ENCODE measurements at places on chromosomes 2 and 18.

DNA sequence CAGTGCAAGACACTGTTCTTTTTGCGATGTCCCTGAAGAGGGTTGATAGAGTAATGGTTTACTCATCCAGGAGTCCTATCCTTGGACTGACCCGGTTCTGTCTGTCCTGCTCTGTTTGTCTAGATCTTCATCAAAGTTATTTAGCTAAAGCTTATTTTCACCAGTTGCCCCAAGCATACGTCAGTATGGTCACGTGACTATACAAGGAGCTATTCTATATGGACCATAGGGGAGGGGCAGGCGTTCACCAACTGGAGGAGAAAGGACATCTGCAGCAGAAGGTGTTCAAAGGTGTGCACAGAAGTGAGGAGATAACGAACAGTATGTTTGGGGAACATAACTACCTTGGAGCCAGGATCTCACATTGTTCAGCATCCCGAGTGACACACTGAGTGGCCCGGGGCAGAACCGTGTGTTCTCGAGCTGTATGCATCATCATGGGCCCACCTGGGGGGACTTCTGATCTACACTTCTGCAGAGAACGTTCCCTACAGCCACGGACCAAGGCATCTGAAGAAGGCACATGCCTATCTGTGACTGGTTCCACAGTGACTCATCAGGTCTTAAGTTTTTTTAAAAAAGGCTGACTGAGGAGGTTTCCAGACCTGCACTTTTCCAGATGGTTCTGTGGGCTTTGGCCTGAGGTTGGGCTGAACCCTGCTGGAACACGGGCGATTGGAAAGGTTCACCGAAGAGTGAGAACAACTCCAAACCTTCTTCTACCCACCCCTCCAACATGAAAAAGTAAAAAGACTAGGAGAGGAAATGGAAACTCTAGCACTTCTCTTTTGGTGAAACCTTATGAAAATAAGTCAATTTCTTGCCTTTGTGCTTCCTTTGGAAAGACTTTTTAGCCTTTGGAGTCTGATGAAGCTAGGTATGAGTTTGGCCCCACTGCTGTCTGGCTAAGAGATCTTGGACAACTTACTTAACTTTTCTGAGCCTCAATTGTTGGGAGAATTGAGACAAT is 68.6 kb upstream of the YWHAQ start:
- no peak for DNase-seq

GRCh38 chr2:101109451-101110118 is 41.6 kb downstream of the TBC1D8 start:
- no peak for DNase-seq

GRCh38 chr2:120803764-120804335 is 68.2 kb downstream of the GLI2 start:
- peak; percentile 4 for DNase-seq

DNA sequence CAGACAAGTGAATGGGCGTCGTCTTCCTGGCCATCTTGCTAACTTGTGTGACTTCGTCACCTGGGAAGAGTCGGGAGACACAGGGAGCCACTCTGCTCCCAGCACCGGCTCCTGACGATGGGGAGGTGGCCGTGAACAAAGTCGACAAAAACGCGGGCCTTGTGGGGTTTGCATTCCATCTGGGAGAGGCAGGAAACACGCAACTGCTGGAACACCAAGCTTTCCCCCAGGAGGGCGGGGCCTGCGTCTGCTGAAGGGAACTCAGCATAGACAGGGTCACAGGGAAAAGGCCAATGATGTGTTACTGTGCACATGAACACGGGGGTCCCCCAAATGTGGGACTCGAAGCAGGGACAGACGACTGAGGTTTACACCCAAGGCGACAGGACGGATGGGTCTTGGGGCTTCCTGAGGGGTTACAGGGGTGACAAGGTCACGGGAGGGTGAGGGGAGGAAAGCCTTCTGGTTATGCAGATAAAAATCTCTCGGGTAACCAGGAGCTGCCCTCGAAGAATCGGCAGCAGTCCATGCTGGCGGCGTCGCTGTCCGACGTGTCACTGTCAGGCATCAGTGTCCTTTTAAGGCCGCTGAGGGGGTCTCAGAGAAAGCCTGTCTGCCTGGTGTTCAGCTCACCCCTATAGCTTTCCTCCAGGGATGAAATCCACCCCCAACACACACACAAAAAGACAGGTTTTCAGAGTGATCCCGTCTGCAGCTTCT is 28.2 kb upstream of the PRLH start:
- DNase-seq: no peak

DNA sequence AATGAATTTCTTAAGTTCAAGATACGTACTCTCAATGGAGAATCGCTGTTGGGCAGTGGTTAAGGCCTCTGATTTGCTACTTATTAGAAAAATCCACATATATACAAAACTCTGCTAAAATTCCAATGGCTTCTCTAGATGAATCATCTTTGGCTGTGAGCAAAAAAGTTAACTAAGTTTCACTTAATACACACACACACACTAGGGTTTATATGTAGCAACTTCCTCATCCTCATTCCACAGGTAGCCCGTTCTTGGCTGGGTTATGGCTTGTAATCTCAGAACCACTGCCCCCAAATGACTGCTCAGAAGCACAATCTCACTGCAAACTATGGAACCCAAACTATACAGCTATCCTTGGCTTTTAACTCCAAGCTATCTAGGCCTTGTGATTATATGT is 99.7 kb downstream of the SMAD2 start:
- no peak for DNase-seq

- DNase-seq: no peak
Observed at GRCh38 chr2:146602383-146602782, 1242.4 kb upstream of the ACVR2A start.

DNA sequence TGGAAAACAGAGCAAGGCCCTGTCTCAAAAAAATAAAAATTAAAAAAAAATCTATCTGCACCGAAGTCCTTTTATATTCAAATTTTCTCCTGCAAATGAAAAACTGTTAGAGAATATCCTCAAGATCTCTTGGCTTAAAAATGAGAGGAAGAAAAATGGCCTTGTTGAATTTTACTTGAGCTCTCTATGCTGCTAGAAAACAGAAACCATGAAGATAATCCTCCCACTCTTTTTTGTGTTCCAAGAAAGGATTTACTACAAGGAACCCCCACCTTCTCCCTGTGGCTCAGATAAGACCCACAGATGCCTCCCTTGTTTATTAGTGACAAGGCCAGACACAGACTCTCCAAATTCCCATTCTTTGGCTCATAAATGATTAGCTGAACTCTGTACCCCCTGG is 71.0 kb downstream of the SGPP2 start:
- DNase-seq: no peak

DNA sequence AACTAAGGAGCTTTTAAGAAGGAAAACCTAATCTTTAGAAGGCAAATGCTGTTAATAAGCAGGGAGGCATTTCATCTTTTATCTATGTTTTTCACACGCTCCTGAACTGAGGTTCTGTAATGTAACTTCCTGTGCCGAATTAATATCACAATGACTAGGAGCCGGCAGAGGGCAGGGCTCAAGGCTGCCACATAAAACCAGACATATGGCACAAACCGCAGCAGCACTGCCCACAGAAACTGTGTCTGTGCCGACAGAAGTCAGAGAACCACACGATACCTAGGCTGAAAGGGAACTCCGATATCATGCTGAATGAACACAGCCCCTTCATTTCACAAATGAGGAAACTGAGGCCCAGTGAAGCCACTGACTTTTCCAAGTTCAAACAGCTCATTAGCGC is 112.1 kb downstream of the EIPR1 start:
- DNase-seq: no peak

All from GM12864 (cell line).